Neural crest cell (in vitro differentiated cells): ENCODE measurements at places on chromosomes 11 and 22.

DNA sequence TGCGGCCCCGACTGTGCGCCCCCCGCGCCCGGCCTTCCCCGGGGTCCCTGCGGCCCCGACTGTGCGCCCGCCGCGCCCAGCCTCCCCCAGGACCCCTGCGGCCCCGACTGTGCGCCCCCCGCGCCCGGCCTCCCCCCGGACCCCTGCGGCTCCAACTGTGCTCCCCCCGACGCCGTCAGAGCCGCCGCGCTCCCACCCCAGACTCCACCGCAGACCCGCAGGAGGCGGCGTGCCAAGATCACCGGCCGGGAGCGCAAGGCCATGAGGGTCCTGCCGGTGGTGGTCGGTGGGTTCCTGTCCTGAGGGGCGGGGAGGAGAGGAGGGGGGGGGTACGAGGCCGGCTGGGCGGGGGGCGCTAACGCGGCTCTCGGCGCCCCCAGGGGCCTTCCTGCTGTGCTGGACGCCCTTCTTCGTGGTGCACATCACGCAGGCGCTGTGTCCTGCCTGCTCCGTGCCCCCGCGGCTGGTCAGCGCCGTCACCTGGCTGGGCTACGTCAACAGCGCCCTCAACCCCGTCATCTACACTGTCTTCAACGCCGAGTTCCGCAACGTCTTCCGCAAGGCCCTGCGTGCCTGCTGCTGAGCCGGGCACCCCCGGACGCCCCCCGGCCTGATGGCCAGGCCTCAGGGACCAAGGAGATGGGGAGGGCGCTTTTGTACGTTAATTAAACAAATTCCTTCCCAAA is 3.1 kb downstream of the DRD4 start:
- DNase-seq: no peak

DNA sequence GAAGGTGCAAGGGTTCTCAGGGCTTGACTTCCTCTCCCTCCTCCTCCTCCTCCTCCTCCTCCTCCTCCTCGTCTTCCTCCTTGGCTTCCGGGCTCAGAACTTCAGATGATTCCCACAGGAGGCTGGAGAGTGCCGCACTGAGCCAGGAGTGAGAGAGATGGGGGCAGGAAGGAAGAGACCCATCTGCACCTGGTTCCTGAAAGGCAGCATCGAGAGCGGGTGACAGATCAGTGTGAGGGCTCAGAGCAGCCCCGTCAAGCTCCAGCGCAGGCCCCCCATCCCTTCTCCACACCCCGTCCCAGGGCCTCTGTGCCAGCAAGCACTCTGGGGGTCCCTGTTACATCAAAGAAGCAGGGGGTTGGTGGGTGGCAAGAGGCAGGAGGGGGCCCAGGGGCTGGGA is 51.5 kb downstream of the ELFN2 start:
- DNase-seq: no peak

GRCh38 chr11:38950867-38951266 is 2352.8 kb upstream of the RAG2 start:
- no peak for DNase-seq

DNA sequence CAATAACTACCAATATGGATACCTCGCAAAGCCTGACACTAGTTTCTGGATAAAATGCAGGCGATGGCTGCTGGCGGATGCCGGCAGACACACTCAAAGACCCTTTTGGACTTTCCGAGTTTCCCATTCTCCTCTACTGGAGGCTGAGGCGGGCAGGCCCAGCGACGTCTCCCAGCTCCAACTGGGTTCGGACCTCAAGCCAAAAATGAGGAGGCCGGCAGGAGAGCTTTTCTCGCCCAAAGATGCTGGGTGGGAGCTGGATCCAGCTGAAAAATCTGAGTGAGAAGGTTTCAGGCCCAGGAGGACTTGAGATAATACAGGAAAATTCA is 428 bp upstream of the FEZ1 start:
- DNase-seq: no peak

DNA sequence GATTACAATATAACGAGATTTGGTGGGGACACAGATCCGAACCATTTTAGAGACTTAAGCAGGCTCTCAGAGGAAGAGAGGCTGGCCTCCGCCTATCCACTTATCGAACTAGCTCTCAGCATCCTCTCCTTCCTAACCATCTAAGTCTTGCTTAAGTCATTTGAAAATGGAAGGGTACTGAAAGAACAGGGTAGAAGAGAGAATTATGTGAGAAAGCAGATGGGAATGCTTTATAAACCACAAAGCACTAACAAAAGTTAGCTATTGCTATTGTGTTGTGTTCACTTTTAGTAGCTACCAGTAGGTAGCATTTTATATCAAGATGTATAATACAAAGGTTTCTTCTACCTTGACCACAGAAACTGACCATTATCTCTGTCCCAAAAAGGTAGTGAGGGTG is 153.4 kb upstream of the CADM1 start:
- no peak for DNase-seq

DNA sequence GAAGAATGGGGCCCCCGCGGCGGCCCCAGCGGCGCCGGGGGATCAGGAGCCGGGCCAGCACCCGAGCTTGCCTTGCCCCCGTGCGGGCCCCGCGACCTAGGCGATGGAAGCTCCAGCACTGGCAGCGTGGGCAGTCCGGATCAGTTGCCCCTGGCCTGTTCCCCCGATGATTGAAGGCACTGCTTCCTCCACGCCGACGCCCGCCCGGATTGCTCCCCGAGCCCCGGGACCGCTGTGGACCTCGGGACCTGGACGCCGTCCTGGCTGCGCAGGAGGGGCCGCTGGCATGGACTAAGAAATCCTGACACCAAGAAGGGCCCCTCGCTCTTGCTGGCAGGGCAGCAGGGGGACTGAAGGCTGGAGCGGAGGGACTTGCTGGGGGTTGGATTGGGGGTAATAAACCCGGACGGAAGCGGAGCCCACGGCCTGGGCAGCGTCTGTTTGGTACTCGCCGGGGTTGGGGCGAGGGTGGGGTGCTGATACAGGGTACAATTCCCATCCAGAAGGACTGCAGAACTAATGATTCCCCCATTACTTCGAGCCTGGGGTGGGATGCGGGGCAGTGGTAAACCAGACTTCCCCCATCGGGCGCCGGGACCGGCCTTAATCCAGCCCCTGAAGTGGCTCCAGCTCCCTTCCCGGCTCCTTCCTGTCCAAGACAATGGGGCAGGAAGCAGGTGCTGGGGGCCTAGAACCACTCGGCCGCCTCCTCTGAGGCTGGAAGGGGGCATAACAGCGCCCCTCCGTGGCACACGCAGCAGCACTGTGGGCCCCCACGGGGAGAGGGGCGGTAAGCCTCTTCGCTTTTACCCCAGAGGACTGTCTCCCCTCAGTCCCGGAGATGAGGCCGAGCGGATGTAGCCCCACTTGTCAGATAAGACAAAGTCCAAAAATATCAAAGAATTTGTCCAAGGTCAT is 1.0 kb downstream of the CCDC85B start:
- no peak for DNase-seq

DNA sequence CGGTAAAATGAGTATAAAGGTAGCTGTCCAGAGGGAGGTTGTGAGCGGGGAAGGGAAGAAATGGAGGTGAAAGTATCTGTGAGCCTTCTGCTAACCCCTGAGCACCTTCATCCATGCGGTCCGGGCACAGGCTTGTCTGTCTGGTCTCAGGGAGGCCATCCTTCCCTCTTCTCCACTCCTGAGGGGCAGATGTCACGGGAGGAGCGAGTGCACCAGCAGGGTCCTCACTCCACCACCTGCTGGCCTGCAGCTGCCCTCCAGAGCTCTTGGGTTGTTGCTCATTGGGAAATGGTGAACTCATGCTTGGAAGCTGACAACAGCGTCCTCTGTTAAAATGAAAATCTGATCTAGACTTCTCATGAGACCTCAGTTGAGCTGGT is 33.8 kb upstream of the WNT11 start:
- no peak for DNase-seq

DNA sequence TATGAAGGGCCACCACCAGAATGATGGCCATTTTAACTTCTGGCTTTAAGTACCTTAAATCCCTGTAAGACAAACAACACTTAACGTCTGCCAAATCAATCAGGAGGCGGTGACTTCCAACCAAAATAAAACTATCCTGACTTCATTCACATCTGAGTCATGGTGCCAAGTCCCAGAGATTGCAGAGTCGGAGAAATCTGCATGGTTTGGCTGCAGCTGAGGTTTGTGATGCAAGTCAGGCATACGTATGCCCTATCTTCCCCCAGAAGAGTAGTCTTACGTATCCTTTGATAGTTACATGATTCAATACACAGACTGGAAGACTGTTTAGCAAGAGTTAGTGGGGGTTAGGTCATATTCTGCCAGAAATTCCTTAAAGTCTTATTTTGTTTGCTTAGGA is 1.7 kb upstream of the GAB2 start:
- DNase-seq: no peak

DNA sequence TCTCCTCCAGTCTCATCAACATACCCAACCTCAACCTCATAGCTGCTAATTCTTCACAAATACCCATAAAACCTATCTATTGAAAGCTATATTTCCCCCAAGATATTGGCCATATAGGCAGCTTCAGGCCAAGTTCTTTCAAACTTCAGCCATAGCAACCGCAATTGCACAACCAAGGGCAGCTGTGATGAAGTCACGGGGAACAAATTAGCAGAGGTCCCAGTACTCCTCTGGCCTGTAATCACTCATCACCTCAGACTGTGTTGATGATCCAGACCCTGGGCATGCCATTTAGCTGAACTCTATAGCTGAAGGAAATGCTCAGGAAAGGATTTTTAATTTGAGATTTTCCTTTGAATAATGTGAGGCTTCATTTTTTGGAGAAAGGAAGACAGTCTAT is 84.1 kb downstream of the SLC1A2 start:
- no peak for DNase-seq

DNA sequence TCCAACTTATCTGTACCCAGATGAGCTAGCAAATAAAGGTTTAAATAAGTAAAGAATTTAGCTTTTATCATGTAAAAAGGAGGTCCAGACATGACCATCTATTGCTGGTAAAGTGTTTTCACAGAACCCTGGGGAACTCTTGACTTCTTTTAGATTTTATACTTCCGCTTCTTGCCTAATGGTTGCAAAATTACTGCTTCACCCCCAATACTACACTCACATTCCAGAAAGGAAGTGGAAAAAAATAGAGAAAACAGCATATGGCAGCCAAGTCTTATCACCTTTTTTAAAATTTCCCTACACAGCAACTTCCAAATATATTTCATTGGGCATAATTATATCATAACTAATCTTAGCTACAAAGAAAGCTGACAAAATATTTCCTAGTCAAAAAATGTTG is 12.1 kb downstream of the BBOX1 start:
- DNase-seq: no peak

DNA sequence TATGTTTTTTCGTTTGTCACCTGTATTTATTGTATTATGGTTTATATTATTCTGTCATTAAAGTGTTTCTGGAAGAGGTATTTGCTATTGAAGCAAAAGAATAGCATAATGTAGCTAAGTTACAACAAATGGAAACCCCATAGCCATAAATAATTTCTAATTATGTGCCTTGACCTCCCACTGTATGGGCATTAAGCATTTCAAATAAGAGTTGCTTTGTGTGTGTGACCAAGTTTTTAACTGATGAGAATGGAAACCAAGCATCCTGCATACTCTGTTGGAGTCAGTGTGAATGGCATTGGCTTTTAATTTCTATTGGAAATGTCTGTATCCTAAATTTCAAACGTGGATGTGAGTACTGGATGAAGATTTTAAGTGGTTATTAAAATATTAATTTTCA is 61.9 kb upstream of the MYO18B start:
- DNase-seq: no peak

DNA sequence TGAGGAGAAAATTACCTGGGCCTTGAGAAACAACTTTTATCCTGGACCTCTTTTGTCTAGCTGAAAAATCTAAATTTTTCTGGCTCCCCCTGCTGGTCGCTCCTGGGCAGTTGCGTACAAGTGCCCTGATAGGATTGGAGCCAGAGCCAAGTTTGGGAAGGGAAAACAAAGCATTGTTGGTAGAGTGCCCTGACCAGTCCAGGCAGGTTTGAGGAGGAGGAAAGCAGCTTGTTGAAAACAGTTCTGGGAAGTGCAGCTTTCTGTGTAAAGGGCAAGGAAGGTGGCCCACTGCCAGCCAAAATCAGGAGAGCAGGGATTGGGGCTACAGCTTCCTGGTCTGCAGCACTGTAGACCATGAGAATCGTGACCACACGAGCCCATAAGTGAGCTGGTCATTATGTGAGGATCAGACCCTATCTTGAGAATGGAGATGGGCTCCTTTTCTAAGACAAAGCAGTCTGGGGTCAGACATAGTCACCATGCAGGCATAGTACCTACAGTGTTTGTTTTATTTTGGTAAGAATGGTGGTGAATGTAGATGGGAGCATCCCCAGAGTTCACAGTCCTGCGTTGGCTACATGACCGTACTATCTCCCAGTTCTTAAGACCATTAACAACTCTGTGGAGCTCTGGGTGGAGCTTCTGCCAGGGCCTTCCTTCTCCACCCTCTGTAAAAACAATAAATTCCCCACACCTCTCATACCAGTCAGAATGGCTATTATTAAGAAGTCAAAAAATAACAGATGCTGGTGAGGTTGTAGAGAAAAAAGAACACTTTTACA is 21.3 kb upstream of the PIK3IP1 start:
- DNase-seq: peak; percentile 74

DNA sequence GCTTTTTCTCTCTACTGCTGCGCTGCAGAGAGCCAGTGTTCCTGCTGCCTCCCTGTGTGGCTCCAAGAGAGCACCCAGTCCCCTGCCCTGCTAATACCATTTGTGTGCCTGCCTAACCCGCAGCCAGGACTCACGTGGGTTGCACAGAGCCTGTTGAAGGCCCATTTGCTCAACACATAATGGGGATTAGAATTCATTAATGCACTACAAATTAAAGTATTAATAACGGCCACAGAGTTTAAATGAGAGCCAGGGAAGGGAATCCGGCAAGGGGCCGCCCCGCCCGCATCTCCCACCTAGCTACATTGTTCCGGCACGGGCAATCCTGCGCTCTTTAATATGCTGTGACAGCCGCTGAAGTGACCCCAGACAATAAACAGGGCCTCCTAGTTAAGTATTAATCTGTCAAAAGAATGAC is 211.3 kb downstream of the NXPE2 start:
- no peak for DNase-seq

DNA sequence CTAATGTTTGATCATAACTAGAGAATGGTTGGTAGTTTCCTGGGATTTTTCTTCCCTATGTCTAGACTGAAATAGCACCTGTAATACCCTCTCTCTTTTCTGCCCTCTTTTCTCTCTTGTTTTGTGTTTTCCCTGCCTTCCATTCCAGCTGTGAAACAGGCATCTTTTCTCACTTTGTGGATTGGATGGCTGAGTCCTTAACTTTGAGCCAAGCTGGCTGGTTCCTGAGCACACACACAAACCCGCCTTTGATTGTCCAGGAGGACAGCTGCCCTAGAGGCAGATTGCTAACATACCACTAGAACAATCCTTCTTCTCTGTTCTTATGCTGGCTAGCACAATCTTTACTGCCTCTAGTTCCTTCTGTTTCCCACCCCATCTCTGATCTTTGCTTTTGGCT is 17.7 kb downstream of the CTNND1 start:
- DNase-seq: no peak
